Stimulated activated CD4-positive, alpha-beta T cell treated with anti-CD3 and anti-CD28 coated beads, Interleukin-1b, Interleukin-23, amount 100 ng/mL, for 1 hour (primary cell): ENCODE measurements at places on chromosomes 3 and 15.
A peak's percentile ranks its signal among the peaks of the same experiment; 100 is the strongest.

DNA sequence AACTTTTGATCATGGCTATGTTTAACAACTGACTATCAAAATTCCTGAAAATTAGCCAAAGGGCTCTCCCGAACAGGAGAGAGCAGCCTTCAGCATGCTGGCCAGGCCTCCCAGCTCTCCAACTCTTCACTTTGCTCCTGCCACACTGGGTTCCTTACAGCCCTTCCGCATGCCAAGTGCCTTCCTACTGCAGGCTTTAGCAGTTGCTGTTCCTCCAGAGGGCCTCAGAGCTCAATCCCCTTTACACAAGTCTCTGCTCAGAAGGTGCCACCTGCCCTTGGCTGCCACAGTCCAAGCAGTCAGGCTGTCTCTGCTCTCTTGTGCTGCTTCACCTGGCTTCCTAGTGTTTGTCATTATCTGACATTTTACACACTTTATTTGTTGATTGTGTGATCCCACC, 553.1 kb upstream of the PPP2R3A start:
- no peak for DNase-seq

- no peak for DNase-seq
Observed at GRCh38 chr15:60523056-60523455, 44.1 kb upstream of the ICE2 start.

DNA sequence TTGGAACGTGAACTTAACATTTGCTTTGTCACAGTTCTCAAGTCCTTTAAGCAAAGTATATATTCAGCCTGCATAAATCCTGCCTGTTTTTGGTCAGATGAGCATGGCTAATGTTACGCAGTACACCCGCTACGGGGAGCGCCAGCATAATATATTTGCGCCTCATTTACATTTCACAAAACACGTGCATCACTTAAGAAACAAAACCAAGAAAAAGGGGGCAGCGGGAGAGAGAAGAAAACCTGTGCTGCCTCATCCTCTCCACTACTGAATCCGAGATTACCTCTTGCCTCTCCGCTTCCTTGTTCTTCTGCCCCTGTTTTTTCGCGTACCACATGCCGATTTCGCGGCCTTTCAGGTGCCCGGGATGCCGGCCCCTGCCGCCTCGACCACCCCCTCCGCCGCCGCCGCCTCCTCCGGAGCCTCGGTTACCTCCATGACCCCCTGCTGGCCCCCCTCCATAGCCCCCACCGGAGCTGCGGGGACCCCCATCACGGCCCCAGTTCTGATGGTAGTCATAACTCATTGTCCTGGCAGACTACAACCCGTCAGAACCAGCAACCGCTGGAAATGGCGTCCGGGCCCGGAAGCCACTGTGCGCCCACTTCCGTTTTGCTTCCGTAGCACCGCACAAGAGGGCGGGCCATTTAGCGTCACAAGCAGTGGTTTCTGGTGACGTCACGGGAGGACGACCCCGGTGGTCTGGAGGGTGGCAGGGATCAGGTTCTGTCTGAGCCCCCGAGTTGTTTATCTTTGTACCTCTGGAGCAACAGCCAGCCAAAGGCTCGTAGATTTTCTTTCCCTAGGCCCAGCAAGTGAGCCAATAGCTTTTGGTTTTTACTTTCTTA, at the start of gene DHX36:
TSS of gene DHX36 (minus strand) at position 597 of the 848 bp plus-strand sequence. CDS start at position 526, 71 bp downstream.
- peak; percentile 60 for DNase-seq

DNA sequence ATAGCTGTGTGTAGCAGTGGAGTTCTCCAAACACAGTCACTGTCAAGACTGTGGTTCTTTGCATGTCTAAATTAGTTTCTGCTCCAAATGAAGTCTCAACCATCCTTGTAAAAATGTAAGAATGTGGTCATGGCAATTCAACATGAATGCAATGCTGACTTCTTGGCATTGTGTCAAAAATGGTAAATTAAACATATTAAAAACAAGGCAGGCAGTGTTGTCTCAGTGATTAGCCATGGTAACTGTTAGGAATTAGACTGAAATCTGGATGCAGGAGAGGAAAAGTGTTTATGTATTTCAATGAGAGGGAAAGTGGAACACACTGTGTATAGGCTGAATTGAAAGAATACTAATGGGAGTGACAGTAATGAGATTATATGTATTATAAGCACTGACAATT, 597.2 kb downstream of the EDEM1 start:
- DNase-seq = no peak

DNA sequence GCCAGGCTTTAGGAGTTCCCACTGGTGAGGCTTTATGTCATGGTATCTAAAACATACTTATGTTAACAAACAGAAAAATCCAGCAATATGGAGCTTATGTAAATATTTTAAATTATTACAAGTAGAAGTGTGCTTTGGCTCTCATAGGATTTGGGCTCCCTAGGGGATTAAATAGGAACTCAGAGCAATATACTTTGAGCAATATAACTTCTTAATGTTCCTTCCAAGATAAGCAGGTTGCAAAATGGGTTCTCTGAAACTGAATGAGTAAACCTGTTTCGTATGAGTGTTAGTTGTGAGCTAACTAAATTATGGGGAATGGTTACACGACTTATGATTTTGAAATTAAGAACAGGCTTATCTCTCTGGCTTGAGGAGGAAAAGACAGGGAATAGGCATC, 366.1 kb upstream of the ZNF385D start:
- no peak for DNase-seq

DNA sequence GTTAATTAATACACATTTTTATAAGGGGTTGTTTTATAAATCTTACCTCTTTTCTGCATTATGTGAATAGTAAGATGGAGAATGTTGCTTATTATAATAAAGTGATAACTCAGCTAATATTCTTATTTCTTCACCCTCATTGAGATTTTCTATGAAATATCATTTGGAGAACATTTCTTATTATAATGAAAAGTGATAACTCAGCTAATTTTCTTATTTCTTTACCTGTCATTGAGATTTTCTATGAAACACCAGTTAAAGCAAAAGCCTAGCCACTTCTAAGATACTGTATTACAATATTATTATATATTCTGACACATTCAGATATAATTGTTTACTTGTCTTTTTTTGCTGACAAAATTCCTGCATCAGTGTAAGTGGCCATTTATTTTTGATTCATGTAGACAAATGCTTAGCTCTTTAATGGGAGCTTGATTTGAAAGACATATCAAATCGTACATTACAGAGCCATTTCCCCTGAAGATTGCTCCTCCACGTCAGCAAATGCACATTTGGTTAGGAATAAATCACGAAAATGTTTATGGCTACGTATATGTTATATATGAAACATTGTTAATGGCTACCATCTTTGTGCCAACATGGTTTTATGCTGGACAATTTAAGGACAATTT, 427.5 kb downstream of the CHL1 start:
- no peak for DNase-seq
